ENCODE measurements at places on chromosomes 3 and 15.

DNA sequence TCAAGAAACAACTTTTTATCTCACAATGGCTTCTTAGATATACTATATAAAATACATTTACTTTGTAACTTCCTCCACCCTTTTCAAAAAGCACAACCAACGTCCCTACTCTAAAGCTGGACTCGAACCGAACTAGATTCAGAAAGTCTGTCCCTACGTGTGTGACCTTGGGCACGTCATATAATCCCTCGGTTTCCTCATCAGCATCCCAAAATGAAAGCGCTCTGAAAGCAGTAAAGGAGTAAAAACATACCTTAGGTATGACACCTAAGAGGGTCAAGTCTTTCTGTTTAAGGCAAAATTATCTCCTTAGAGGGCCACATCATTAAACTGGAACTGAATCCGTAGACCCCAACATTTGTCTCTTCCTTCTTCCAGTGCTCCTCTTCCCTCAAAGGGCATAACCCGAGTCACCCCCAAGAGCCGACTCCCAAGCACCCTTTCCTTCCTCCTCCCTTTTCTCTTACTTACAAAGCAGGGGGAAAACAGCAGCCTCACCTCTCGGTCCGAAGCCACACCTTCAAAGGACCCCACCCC lies 663 bp downstream of the PDCD10 start:
- no peak for DNase-seq

GRCh38 chr3:97389936-97390335 lies 374.6 kb upstream of the ARL6 start:
- no peak for DNase-seq

GRCh38 chr3:25038922-25039321 lies 389.1 kb upstream of the RARB start:
- DNase-seq: no peak

GRCh38 chr15:52153900-52154895 lies 37.0 kb downstream of the GNB5 start:
- DNase-seq: no peak

- DNase-seq: no peak
These were observed 72.9 kb downstream of the MOBP start for GRCh38 chr3:39540162-39540921.

Measured in activated T-helper 1 cell treated with anti-CD3 and anti-CD28 coated beads, Interleukin-2, amount 50 U/mL, for 16 hours (primary cell).